ENCODE measurements at places on chromosomes 13 and 19. TPM values are rescaled to one million over a fixed set of nuclear protein-coding genes. Genes with fewer than 3 reads are reported as not detected.

GRCh38 chr19:33292595-33293254 is 9.6 kb downstream of the CEBPA start:
- peak; percentile 76 for DNase-seq
- peaks cover 3% of the 10 kb centered on the region for H3K27me3 ChIP-seq
- H3K4me3 ChIP-seq, result no peak overlapping the region

DNA sequence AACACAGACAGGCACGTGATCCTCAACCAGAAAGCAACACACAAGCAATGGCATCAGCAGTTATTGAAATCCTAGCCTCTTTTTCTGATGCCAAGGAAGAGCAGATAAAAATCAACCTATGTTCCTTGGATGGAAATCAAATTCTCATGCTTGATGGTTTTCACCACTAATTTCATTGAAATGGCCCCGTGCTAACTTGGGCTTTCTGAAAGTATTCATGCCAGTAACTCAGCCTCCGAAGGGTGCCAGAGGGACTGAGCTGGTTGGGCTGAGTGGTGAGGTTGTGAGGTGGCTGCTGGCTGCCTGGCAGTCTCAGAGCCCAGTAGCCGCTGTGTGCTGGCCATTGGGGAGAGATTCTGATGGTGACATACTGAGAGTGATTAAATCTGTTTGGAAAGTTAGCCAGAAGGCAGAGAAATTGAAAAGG is 309.3 kb downstream of the DCT start:
- no peaks in the 10 kb centered on the region for H3K36me3 ChIP-seq
- no peak overlapping the region for H3K27ac ChIP-seq
- no peaks in the 10 kb centered on the region for H3K27me3 ChIP-seq
- no peak for DNase-seq

DNA sequence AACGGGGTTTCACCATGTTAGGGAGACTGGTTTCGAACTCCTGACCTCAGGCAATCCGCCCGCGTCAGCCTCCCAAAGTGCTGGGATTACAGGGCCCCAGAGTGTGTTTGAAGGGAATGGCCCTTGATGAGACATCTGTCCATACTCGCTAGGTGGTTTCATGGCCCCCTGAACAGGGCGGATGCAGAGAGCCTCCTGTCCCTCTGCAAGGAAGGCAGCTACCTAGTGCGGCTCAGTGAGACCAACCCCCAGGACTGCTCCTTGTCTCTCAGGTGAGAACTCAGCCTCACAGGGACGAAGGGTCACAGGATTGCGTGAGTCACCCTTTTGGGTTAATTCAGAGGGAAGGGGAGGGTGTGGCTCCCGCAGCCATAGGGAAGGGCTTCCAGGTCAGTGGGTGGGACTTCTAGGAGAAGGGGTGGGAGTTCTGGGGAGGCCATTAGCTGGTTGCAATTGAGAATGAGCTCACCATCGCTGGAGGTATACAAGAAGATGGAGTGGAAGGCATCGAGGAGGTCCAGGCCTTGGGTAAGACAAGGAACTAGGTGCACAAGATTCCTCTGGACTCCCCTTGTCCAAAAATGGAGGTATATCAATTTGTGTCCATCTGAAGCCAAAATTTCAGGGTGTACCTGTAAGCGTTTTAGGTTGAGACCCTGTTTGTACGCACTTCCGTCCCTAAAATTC is 9.2 kb downstream of the SHD start:
- H3K4me3 ChIP-seq, result no peak overlapping the region
- no peak overlapping the region for H3K27ac ChIP-seq
- H3K36me3 ChIP-seq, result no peaks in the 10 kb centered on the region
- H3K27me3 ChIP-seq, result peaks cover 15% of the 10 kb centered on the region
- H3K4me1 ChIP-seq, result no peaks in the 10 kb centered on the region
- DNase-seq, result no peak

Gene CLDN10
- total RNA-seq, result 1.6 TPM

Gene TEX26
- 0.27 TPM for total RNA-seq

Measured in lower lobe of right lung (tissue), 2 donors.